SK-N-MC (cell line): ENCODE measurements at places on chromosomes 5 and 9.

DNA sequence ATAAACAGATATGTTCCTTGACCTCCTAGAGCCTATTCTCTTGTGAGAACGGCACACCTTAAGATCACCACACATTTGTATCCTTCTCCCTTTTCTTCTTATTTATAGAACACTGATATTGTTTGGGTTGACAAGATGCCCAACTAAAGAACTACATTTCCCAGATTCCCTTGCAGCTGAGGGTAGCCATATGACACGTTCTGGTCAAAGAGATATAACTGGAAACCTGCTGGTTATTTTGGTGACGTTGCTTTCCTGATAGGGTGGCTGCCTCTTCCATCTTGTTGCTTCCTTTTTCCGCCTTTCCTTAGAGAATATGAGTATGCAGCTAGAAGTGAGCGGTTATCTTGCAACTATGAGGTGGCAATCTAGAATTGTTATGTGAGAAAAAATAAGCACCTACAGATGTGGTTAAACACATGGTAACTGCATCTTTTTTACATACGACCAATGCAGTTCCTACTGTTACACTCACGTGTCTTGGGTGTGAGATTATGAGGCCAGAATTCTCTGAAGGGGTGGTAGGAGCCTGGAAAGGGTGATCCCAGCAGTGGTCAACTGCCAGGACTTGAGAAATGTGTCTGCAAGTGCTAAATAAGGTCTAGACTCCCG is 72.9 kb downstream of the SEC61B start:
- no peak for DNase-seq

DNA sequence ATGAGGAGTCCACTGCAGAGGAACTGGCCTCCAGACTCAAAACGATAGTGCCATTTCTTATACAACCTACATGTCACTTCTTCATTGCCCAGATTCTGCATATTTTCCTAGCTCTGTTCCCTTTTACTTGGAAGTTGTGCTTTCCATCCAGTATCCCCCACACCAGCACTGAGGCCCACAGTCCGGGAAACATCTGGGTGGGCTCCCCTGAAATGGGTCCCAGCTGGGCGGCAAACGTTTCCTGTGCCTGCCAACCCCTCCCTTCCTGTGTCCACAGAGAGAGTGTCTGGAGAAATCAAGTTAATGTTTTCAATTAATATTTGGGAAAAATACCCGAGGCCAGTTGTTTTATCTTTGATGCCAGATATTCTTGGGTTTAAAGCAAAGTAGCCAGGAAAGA is 111.8 kb downstream of the COL23A1 start:
- DNase-seq = no peak

- DNase-seq = no peak
Observed at GRCh38 chr9:114169952-114170770, 14.8 kb downstream of the COL27A1 start.

- no peak for DNase-seq
Observed at GRCh38 chr5:97986069-97986468, 787.4 kb upstream of the RGMB start.

DNA sequence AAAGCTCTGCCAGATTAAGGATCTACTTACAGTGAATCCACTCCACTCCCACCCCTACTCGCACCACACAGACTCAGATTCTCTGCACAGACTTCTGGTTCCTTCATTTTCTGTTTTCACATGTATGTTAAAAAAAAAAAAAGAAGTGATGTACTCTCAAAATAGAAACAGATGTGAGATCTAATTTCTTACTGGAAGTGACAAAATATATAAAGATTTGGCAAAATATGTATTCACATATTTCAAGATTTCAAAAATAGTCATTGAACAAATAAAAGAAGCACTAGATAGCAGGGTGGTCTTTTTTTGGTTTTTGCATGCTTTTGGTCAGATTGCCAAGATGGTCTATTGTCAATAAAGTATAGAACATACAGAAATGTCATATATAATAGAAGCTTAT is 379.2 kb downstream of the TMEM167A start:
- no peak for DNase-seq

- DNase-seq = no peak
Observed at GRCh38 chr5:79448336-79448735, 65.6 kb downstream of the HOMER1 start.
